NCI-H774 (cell line): ENCODE measurements at places on chromosomes 13 and 19.
A peak's percentile ranks its signal among the peaks of the same experiment; 100 is the strongest.

GRCh38 chr13:51282322-51282721 is 57.2 kb upstream of the SERPINE3 start:
- no peak for DNase-seq

GRCh38 chr19:19548915-19549759 is 11.1 kb downstream of the CILP2 start:
- no peak for DNase-seq

DNA sequence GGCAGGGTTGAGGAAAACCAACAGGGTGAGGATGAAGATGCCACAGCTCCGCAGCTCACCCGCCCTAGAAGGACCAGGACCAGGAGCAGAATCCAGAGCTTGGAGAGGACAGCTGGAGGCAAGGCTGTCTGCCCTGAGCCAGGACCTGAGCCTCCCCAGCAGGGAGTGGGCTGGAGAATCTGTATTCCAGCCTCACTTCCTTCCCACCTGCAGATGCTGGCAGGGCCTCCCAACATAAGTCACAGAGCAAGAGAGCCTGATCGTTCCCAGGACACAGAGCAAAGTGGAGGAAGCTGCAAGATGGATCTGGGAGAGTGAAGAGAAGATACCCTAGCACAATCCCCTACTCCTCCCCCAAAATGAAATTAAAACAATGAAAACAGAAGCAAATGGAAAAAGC is 61.7 kb upstream of the WASF3 start:
- DNase-seq = no peak

GRCh38 chr19:37893845-37894575 is 12.4 kb downstream of the WDR87 start:
- DNase-seq = no peak

- no peak for DNase-seq
These were observed 2321.8 kb upstream of the PCDH20 start for GRCh38 chr13:63737418-63737817.

GRCh38 chr19:56141417-56141993 is 418 bp downstream of the ZNF444 start:
- DNase-seq = peak; percentile 34

GRCh38 chr13:39525506-39525905 is 77.5 kb downstream of the LHFPL6 start:
- DNase-seq = no peak

DNA sequence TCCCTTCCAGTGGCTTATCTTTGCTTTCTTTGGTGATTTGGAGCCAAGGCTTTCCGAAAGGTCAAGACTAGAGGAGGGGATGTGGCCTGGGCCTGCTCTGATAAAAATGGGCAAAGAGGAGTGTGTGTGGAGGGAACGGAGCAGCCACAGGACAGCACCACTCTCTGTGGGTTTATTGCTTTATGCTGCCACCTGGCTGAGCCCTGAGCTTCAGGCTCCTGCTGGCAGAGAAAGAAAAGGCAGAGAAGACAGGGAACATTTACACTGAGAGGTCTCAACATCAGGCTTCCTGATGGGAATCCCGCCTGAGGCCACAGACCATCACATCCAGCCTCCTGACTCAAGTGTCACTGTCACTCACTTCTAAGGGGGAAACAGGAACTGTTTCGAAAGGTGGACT is 9.2 kb upstream of the GSX1 start:
- DNase-seq = no peak
